Nephron progenitor cell (in vitro differentiated cells): ENCODE measurements at places on chromosomes 3 and 15.

DNA sequence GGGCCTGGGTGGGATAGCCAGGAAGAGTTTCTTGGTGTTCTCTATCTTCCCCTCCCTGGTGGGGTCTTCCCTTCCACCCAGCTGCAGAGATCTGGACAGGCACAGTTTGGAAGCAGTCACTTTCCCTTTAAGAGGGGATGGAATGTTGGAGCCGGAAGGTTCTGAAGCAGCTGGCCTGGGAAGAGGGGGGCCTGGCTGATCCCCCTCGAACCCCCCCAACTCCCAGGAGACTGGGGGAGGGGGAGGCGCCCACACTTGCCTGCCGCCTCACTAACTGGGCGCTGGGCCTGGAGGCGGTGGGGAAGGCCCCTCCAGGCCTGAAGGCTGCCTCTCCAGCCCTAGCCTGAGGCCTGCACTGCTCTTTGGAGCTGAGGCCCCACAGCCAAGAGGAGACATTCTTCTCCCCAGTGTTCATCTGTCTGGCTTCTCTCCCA, 1.4 kb downstream of the DVL3 start:
- DNase-seq, result peak; percentile 67

- no peak for DNase-seq
Measured at GRCh38 chr3:153602801-153603200, 440.8 kb downstream of the RAP2B start.

DNA sequence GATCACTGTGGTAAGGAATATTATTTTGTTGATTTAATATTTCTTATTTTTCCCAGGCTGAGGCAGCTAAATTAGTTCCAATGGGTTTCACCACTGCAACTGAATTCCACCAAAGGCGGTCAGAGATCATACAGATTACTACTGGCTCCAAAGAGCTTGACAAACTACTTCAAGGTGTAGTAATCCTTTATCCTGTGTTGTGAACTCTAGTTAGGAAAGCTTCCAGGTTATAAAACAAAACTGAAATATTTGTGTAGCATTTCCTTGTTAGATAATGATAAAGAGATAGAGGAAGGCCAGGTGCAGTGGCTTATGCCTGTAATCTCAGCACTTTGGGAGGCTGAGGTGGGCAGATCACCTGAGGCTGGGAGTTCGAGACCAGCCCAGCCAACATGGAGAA, 11.1 kb downstream of the RAD51 start:
- DNase-seq, result no peak

DNA sequence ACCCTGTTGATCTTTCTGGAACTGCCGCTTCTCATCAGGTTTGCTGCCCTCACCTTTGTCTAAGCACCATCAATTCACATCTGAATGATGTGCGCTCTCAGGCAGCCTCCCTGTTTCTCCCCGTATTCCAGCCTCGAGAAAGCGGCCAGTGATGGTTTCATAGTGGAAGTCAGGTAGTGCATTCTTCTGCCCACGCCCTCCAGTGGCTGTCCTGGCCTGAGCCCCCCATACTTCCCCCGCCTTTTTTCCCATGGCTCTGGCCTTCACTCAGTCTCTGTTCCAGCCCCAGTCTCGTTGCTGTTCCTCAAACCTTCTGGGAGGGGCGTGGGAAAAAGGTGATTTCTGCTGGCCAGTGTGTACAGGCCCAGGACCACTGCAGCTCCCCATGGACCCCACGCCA, 101.3 kb downstream of the ASB7 start:
- DNase-seq, result no peak

DNA sequence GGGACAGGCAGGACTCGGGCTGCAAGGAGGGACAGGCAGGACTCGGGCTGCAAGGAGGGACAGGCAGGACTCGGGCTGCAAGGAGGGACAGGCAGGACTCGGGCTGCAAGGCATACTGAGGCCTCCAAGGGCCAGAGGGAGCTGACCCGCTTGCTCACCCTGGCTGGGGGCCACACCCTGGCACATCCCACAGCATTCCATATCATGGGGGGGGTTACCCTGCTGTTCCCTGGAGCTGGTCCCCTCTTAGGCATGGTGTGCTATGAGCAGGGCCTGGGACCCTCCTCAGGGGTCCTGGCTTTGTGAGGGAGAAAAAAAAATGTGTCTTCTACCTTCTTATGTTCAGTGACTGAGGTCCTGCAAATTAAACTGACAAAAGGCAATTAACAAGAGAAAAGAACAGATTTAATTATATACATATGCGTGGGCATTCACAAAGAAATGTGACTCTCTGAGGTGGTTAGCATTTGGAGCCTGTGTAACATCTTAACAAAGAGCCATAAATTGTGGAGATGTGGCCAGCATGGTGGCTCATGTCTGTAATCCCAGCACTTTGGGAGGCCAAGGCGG, 97.6 kb upstream of the ALDH1A3 start:
- DNase-seq, result no peak
